Iris pigment epithelial cell (primary cell): ENCODE measurements at places on chromosomes 3 and 15.

- DNase-seq: no peak
Measured at GRCh38 chr15:68442041-68442440, 10.1 kb upstream of the ITGA11 start.

DNA sequence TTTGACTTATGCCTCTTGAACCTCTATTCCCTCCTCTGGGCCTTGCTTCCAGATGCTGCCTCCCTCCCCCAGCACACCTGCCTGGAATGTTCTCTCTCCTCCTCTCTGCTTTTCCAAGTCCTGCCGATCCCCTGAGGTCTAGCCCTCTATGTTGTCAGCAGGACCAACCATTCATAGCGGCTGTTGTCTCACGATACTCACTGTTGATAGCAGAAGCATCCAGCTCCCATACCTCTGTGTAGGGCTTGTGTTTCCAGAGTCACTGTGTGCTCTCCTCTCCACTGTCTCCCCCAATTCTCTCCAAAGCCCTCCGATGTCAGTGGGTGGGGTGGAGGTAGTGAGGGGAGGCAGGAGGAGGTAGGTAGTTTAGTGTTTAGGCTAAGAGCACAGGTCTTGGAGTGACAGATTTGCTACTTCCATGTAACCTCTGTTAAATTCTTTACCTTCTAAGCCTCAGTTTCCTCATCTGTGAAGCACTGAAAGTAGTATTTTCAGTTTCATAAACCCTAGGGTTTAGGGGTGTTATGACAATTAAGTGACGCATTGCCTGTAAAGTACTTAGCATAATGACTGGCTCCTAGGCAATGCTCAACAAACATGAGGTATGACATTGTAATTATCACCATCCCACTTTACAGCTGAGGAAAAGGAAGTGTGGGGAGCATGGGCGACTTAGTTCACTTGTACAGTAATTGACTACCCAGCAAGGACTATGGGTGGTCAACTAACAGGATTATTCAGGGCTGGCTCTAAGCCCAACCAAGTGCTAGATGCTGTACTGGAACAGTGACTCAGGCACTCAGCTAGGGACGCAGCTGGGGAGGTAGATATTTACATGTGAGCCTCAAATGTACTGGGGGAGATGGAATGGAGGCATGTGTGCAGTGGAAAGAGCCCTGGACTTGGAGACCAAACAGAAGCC lies 122.8 kb downstream of the CACNA1D start:
- no peak for DNase-seq

GRCh38 chr15:62153228-62153627 lies 11.9 kb downstream of the C2CD4B start:
- DNase-seq: no peak

GRCh38 chr3:67846166-67846565 lies 191.8 kb upstream of the SUCLG2 start:
- DNase-seq: no peak

GRCh38 chr3:127197300-127198189 lies 4.6 kb downstream of the PRR23E start:
- DNase-seq: no peak

DNA sequence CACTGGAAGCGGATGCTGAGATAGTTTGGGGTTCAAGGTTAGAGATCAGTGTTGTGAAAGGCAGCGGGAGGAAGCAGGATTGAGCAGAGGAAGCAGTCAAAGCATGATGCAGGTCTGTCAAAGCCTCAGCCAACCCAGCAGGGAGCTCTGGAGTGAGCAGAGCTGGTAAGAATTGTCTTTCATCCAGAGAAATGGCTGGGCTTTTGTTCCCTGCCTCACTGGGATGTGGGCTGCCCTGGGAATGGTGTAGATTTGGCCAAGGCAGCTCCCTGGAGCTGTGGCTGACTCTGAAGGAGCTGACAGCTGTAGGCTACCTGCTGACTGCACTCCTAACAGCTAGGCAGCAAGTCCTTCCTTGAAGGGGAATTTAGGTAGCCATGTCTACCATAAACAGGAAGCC lies 61.9 kb upstream of the STXBP5L start:
- no peak for DNase-seq

DNA sequence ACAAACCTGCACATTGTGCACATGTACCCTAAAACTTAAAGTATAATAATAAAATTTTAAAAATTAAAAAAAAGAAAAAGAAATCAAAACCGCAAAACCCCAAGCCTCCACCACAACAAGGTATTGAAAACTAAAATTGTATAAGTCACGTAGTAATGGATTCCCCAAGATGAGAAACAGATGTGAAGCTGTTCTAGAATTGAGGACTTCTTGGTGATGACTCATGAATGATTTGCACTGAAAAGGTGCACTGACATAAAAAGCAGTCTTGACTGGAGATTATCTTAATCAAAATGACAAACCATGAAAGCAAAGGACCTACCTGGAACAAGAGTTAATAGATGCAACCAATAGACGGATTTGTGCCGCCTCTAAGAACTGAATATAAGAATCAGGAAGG lies 225.8 kb downstream of the MYRIP start:
- no peak for DNase-seq

DNA sequence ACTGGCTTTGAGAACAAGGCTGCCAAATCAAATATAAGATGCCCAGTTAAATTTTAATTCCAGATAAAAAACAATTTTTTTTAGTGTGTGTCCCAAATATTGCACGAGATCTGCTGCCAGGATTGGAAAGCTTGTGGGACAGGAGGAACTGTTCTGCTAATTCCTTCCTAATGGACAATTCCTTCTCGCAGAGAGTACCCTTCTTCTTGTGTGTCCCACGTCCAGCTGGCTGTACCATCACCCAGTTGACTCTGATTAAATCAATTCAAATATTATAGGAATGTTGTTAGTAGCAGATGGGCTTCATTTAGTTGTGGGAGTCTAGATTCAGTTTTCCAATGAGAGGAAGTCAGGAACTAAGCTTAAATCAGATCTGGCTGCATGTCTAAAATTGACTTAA lies 347.9 kb upstream of the ATP10A start:
- no peak for DNase-seq

DNA sequence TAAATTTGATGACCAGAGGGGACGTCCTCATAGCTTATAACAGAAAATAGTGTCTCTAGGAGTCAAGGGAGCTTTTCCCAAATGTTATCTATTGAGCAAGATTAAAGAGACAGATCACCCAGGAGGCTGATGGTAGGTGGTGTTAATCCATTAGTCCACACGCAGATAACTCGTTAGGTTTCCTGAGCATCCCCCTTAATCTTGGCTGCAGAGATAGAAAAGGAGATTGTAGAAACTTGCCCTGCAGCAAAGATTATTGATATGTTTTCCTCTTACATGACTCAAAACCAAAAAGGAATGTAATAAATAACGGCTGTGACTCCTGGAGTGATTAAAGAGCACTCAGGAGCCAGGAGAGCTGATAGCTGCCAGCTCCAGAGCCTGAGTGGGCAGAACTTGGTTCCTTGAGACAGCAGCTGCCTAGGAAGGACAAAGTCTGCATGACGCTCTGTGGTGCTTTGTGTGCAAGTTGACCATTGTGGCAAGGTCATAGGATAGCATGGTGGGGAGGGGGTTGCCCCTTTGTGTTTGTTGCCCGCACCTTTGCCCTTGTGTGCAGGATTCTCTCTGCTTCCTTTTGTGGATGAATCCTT lies 234.8 kb downstream of the PTPRG start:
- no peak for DNase-seq
